CD4-positive, alpha-beta T cell treated with Interleukin-2 at 100 ng/mL for 4 hours (primary cell): ENCODE measurements at places on chromosomes 16 and 17.
A peak's percentile ranks its signal among the peaks of the same experiment; 100 is the strongest.

- DNase-seq, result no peak
Observed at GRCh38 chr16:9366048-9366969, 274.9 kb downstream of the HAPSTR1 start.

DNA sequence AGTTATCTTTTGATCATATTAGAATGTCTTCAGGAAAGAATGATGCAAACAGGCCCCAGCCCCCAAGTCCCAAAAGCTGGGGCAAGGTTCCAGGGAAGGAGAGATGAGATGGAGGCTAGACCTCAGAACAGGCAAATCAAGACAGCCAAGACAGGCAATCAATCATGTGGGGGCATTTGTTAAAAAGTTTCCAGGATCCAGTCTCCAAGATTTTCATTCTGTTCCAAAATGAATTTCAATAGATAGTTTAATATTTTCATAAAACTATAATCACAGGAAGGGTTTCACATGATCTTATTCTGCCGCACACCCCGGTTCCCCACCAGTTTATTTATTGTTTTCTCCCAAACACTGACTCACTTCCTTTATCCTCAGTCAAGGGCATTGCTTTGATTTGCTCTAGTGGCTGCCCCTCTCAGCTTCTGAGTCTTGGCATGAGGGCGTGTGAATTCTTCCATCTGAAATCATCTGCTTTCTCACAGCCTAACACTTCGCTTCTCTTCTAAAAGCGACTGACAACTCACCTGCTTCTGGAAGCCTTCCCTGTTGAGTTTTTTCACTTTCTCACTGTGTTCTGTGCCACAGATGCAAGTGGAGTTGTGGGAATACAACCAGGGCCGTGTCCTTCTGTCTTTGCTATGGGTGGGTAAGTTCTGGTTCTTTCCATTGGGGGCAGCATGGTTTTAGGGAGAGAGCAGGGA, 12.2 kb upstream of the TERF2 start:
- DNase-seq, result no peak

GRCh38 chr16:89257757-89258465, 40.4 kb downstream of the ZNF778 start:
- DNase-seq, result no peak

- DNase-seq, result no peak
Observed at GRCh38 chr17:29620271-29620670, 2.4 kb downstream of the CORO6 start.

DNA sequence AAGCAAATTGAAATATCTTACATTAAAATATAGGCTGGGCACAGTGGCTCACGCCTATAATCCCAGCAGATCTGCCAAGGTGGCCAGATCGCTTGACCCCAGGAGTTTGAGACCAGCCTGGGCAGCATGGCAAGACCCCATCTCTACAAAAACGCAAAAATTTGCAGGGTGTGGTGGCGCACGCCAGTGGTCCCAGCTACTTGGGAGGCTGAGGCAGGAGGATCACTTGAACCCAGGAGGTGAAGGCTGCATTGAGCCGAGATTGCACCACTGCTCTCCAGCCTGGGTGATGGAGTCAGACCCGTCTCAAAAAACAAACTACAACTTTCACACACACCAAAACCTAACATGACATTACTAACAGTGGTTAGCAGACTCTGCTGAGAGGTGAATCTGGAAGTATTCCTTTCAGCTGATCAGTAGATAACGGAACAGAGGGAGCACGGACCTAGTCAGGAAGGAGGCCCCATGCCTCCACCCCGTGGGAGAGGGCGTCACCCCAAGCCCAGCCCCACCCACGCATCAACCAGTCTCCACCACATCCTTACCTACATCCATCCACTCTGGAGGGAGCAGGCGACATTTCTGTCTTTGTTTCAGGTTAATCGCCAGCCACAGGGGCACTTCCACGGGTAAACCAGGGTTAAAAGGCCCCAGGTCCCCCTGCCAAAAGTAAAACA, 1.7 kb downstream of the GINS2 start:
- no peak for DNase-seq

DNA sequence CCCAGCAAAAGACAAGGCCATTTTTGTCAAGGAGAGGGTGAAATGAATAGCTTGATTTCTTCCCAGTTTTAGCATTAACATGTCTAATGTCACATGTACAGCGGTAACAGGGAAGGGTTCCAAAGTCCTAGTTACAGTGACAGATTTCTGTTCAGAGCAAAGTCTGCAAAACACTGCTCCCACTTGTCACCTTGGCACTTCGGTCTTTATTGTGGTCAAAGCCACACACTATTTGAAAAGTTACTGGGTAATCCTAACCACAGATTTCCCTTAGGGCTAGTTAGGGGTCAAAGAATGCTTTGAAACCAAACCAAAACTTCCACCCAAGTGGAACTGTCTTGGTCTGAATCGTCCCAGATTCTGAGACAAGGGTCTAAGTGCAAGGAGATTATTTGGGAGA, 455.6 kb downstream of the HS3ST3B1 start:
- no peak for DNase-seq

- DNase-seq, result no peak
Observed at GRCh38 chr17:82949361-82949760, 109.5 kb upstream of the ZNF750 start.

GRCh38 chr17:48416971-48417370, 13.0 kb downstream of the SKAP1 start:
- DNase-seq, result peak; percentile 26

DNA sequence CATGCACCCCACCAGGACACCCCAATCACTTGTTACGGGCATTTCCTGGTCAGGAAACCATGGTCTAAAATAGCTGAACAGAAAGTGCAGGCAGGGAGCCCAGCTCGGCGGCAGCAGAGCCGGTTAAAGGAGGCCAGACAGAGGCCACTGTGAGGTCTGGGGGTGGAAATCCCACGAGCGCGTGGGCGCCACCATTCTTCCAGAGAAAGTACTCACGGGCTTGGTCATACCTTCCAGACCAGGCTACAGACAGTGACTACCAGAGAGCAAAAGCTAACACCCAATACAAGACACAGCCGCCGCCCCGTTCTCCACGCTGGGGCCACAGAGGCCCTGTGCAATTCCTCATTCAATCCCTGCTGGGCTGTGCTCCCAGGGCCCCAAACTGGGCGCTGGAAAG, 11.9 kb downstream of the CEP131 start:
- no peak for DNase-seq

GRCh38 chr17:74502861-74503260, 28.4 kb downstream of the CD300LB start:
- no peak for DNase-seq

DNA sequence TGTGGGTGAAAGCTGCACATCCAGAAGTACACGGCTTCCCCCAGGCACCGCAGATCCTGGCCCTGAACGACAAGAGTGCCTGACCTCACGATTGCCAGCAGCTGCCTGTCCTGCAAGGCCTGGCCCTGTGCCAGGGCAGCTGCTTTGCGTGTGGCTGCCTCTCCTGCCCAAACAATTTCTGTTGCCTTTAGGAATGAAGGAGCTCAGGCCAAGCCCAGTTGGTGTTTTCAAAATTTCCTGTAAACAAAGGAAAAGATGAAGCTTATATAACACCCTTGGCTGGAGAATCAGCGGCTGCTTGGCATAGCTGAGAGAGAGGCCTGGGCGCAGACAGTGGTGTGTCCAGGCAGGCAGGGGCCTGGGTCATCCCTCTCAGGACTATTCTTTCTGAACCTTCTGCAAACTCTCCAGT, 11.7 kb upstream of the SLC47A2 start:
- DNase-seq, result no peak

DNA sequence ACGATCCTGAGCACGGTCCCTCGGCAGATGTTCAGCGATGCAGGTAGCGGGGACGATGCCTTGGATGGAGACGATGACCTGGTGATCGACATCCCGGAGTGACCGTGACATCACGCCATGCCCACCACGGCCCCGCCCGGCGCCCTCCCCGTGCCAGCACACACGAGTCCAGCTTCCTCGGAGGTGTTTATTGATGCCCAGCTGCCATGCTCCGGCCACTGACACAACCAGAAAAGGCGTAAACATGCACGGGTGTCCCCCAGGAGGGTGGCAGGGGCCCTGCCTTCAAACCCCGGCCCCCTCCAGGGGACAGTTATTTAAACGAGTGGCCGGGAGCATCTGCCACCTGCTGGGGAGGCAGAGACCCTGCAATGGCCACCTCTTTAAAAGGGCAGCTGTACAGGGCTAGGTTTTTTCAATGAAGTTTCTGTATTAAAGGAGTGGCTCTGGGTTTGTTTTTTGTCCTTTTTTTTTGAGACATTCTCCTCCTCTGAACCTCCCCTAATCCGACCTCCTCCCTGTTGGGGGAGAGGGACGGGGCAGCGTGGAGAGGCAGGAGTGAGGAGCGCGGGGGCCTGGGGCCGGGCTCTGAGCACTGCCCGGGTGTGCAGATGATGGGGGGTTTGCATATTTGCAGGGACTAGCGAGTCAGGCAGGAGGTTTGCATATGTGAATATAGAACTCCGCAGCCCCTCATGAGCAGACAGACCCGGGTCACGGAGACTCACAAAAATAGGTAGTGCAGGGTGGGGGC, 5.3 kb downstream of the DOC2A start:
- peak; percentile 45 for DNase-seq

- no peak for DNase-seq
Observed at GRCh38 chr16:53968454-53968853, 264.5 kb downstream of the FTO start.

DNA sequence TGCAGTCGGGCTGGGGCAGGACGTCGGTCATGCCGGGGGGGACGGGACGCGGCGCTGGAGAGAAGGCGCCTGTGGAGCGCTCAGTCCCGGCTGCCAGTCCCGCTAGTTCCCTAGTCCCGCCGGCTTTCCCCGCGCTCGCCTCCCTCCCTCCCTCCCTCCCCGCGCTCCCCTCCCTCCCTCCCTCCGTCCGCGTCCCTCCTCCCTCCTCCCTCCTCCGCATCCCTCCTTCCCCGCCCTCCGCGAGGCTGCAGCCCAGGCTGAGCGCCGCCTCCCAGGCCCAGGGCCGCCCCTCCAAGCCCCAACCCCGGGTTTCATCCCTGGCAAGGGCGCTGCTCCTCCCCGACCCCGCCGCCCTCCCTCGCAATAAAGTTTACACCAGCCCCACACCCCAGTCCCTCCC, 34.8 kb downstream of the TIMM22 start:
- no peak for DNase-seq

DNA sequence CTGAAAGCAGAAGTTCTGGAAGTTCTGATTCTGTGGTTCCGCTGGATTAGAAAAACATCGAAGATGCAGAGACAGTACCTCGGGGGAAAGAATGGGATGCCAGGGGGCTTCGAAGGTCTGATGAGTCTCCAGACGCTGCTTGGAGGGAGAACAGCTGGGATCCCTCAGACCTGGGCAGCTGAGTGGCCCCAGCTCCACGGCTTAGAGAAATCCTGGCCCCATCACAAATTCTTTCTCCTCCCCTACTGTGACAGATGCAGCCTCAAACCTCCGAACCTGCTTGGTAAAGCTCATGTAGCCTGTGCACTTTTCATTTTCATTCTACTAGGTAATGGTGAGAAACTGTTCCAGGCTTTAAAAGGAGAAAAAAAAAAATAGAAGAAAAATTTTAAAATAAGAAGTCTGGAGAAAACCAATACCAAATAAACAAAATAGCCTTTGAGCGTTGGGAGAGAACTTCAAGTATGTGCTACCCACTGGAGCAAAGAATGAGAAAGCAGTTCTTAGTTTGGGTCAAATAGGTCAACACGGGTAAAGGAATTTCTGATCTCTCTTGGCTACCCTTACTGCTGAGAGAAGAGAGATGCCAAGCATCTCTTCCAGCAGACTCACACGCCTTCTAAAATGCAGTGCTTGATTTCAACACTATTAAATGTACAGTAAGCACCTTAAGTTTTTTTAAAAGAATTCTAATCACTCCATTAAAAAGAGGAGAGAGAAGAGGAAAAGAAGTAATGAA, 19.9 kb downstream of the MAF start:
- DNase-seq, result no peak

- DNase-seq, result no peak
Observed at GRCh38 chr16:55480228-55480655, 1.2 kb downstream of the MMP2 start.

DNA sequence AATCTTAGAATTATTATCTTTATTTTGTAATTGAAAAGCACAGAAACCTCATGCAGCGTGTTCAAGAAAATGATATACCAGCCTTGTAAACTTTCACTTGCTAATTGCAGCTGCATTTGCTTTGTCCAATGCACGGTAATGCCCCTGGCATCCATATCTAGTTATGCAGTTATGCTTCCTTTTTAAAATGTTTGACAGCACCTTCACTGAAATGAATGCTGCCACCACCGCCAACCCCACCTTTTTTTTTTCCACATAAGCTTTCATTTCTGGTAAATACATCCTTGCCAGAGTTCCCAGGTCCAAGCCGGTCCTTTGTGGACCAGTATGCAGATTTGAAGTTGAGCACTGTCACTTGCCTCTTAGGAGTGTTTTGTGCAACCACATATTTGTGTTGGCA, 338.8 kb downstream of the WWOX start:
- DNase-seq, result no peak

DNA sequence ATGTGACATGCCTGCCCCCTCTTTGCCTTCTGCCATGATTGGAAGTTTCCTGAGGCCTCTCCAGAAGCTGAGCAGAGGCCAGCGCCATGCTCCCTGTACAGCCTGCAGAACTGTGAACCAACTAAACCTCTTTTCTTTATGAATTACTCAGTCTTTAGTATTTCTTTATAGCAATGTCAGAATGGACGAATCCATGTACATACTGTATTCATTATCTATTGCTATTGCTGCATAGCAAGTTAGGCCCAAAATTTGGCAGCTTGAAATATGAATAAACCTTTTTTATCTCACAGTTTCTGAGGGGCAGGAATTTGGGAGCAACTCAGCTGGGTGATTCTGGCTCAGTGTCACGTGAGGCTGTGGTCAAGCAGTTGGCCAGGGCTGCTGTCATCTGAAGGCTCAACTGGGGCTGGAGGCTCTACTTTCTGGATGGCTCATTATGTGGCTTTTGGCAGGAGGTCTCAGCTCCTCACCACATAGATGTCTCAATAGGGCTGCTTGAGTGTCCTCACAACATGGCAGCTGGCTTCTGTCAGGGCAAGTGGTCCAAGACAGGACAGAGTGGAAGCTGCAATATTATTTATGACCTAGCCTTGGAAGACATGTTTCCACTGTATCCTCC, 40.0 kb downstream of the SOCS1 start:
- DNase-seq, result no peak

DNA sequence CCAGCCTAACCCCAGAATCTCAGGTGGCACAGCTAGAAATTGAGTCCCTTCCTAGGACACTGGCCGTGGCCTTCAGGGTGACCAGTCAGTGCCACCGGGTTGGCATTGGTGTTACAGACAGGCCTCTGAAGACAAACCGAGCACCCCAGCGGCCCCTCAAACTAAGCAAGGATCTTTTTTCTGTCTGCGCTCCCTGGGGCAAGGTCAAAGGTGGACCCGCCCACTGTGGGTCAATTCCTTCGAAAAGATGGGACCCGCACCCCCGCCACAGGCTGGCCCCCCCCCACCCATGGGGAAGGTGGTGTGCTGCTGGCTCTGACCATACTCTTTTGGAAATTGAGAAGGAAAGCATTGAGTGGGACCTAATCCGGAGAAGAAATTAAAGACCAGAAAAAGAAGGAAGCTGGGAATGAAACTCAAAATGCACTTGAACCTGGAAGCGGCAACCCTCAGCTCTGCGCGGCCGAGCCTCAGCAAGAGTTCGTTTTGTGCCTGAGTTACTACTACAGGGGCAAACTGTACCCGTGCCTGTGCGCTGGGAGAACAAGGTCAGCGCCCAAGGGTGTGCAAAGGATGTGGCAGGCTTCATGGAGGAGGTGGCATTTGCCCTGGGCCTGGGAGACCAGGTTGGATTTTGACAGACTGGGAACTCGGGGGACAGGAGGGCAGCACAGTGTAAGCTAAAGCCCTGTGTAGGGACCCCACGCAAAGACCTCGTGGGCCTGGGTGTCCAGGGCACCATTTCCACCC, 20.4 kb downstream of the TMC6 start:
- DNase-seq, result no peak

GRCh38 chr17:1089915-1090314, 89.9 kb downstream of the ABR start:
- no peak for DNase-seq
